Left lung (tissue), 14 donors: ENCODE measurements at places on chromosomes 12 and 14. TPM values are rescaled to one million over a fixed set of nuclear protein-coding genes. Genes with fewer than 3 reads are reported as not detected.

DBX2 gene
- total RNA-seq: not detected

RCOR1 gene
- 33.2 TPM for total RNA-seq

- H3K27ac ChIP-seq: no peak overlapping the region
- DNase-seq: no peak
- no peaks in the 10 kb centered on the region for H3K27me3 ChIP-seq
- H3K4me3 ChIP-seq: no peak overlapping the region
Observed at GRCh38 chr12:50732591-50732990, 31.3 kb upstream of the ATF1 start.

DNA sequence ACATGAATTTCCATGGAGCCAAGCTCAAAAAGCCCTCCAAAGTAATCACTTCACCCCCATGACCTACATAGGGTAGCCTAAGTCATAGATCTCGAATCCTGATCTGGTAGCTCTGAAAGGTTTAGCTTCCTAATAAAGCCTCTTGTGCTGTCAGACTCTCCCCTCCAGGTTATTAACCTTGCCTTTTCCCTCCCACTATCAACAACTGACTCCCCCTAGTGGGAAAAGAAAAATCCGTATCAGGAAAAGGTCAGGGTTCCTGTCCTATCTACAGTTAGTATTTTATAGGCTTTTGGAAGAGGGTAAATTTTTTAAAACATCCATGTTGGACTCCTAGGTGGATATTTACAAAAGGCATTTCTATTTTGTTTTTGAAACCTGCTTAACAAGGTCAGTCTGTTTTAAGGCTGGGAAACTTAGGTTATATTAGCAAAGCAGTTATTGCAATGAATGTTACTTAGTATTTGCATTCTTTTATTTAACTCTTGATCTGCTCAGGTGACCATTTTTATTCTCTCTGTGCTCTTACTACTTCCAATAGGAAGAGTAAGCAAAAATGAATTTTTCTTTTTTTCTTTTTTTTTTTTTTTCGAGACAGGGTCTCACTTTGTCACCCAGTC is 8.0 kb downstream of the YY1 start:
- peaks cover 93% of the 10 kb centered on the region for H3K4me1 ChIP-seq
- no peak for DNase-seq
- no peaks in the 10 kb centered on the region for H3K36me3 ChIP-seq

GRCh38 chr12:124740691-124741137 is 123.0 kb downstream of the SCARB1 start:
- no peak overlapping the region for H3K4me3 ChIP-seq
- peaks cover 2% of the 10 kb centered on the region for H3K27me3 ChIP-seq
- DNase-seq: no peak
- no peaks in the 10 kb centered on the region for H3K36me3 ChIP-seq
- H3K27ac ChIP-seq: no peak overlapping the region
- H3K4me1 ChIP-seq: no peaks in the 10 kb centered on the region

DNA sequence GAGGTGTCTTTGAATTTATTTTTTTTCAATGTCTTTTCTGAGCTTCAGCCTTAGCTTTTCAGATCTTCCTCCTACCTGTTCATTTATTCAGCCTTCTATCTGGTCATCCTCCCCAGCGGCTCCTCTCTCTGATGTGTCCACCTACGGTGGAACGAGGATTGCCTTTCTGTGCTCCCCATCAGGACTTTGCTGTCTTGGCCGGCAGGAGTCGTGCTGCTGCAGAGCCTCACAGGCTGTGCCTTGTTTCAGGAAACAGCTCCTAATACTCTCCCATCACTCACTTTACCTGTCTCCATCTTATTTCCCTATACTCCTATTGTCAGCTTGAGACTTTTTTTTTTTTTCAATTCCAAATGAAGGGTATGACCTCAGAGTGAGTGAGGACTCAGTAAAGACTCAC is 76.9 kb downstream of the KICS2 start:
- no peaks in the 10 kb centered on the region for H3K27me3 ChIP-seq
- DNase-seq: no peak
- no peaks in the 10 kb centered on the region for H3K4me1 ChIP-seq
- no peak overlapping the region for H3K4me3 ChIP-seq
- no peaks in the 10 kb centered on the region for H3K36me3 ChIP-seq
- H3K27ac ChIP-seq: no peak overlapping the region
